ENCODE measurements at places on chromosomes 5 and 9.

DNA sequence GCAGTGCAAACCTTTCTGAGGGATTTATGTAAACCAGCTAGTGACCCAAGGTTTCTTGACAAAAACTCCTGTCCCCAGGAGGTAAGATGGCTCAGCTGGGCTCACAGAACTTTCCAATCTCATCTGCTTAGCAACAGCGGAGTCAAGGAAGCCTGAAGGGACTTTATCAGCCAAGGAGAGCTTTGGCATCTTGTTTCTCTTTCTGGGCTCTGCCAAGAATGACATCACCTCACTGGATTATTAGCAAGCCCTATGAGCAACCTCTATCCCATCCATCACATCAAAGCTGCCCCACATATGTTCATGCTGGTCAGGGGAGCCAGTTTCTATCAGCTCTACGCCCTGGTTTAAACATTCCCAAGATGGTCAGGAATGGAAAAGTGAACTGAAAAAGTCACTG lies 461.3 kb downstream of the ENC1 start:
- DNase-seq: peak; percentile 34

- no peak for DNase-seq
Observed at GRCh38 chr5:8098081-8098480, 229.1 kb downstream of the MTRR start.

DNA sequence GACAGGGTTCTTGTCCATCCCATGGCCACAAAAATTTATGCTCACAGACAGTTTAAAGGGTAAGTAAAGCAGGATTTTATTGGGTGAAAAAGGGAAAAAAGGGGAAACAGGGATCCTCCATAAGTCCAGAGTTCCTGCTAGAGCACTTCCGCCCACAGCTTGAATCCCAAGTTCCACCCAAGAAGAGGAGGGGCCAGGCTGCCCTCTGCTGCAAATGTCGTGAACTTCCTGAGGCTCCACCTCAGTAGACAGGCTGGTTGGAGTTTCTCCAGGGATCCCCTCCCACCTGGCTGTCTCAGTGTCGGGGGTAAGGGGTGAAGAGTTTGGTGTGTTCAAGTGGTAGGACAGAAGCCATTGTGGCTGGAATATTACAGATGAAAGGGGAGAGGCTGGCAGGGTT lies 275.0 kb upstream of the SGCD start:
- no peak for DNase-seq

GRCh38 chr9:89541798-89542197 lies 43.9 kb upstream of the SEMA4D start:
- DNase-seq: no peak

- DNase-seq: no peak
Observed at GRCh38 chr5:33769968-33770367, 121.8 kb downstream of the ADAMTS12 start.

DNA sequence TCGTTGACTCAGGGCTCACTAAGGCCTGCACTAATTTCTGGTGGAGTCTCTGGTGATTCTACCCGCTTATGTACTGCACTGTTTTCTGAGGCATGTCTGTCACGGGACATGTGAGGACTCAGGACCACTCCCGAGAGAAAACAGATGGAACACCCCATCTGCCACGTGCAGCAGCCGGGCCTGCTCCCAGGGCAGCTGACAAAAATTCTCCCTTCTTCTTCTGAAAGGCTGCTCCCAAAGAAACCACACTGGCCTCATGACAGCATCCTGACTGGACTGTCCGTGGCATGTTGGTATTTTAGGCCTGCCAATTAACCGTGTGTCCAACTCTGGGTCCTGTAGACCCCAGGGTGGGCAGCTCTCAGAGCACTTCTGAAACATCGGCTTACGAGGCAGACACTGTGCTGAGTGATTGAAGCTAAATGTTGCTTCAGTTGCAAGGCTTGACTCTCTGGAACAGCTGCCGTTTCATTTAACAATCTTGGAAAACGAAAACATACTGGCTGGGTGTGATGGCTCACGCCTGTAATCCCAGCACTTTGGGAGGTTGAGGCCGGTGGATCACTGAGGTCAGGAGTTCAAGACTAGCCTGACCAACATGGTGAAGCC lies 39.0 kb downstream of the FAM240B start:
- no peak for DNase-seq
